ENCODE measurements at places on chromosomes 7 and 10.

- DNase-seq = peak; percentile 58
Measured at GRCh38 chr10:30534465-30535144, 94.9 kb downstream of the LYZL2 start.

GRCh38 chr10:78529262-78529661 is 495.6 kb downstream of the RPS24 start:
- DNase-seq = no peak

DNA sequence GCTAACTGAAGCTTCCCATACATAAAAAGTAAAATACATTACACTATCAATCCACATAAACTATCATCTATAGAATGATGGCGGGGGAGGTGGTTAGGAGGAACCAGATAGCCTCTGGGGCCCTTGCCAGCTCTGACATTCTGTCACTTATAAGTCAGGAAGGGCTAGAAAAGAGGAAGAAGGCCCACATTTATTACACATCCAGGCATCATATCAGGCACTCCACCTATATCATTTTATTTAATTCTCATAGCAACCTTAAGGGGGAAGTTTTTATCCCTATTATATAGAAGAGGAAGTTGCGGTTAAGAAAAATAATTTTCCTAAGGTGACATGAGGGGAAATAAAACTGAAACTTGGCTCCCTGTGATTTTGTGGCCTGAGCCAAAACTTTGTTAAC is 29.9 kb downstream of the HEPACAM2 start:
- no peak for DNase-seq

DNA sequence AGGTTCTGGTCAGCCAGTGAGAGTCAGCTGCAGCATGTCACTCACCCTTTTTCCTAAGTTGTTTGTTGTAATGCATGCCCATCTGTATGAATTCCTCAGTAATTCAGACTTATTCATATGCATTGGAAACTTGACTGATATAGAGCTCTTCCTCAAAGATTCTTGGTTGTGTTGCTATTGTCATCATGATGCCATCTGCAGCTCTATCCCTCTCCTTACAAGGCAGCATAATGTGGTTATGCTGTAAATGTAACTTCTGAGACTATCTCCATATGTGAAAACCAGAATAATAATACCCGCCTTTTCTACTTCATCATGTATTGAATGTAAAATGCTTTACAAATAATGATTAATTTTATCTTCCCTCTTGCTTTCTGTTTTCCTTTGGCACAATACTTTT is 252.6 kb upstream of the MTPN start:
- DNase-seq = no peak

DNA sequence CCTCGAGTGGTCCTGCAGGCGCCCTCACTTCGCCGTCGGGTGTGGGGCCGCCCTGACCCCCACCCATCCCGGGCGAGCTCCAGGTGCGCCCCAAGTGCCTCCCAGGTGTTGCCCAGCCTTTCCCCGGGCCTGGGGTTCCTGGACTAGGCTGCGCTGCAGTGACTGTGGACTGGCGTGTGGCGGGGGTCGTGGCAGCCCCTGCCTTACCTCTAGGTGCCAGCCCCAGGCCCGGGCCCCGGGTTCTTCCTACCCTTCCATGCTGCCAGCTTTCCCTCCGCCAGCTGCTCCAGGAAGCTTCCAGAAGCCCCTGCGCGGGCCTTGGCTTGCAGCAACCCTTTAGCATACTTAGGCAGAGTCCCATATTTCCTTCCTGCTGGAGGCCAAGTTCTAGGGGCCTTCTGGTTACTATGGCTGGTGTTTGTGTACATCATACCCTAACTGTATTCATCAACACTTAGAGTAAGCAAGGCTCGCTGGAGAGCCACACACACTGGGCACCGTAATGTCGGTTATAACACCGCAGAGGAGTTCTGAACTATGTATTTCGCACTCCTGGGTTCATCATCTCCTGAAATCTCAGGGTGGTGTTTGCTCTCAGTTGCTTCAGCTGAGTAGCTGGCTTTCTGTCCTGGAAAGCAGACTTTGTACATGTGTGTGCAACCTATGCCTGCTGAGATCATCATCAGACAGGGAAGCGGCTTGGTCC is 471 bp downstream of the MGMT start:
- DNase-seq = no peak

GRCh38 chr10:43922335-43923280 is 273.9 kb upstream of the ZNF32 start:
- DNase-seq = no peak

DNA sequence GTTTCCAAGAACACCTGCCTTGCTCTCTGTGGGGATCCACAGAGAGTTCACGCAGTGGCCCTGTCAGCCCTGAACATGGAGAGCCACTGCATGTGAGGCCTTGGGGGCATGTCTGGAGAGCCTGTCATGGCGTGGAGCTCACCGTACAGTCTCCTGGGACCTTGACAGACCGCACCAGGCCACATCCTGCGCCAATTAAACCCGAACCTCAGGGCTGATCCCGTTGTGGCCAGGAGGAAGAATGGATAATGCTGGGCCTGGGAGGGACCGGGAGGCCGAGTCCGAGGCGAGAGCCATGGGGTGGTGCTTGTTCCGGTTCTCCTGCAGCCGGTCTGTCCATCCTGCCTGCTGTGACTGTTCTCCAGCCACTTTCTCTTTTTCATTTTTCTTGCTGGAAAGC is 68.7 kb downstream of the DNAJB6 start:
- no peak for DNase-seq

GRCh38 chr7:155003376-155004214 is 671 bp upstream of the PAXIP1 start:
- DNase-seq = no peak

GRCh38 chr10:5467207-5467535 is 32.2 kb downstream of the CALML5 start:
- DNase-seq = no peak

DNA sequence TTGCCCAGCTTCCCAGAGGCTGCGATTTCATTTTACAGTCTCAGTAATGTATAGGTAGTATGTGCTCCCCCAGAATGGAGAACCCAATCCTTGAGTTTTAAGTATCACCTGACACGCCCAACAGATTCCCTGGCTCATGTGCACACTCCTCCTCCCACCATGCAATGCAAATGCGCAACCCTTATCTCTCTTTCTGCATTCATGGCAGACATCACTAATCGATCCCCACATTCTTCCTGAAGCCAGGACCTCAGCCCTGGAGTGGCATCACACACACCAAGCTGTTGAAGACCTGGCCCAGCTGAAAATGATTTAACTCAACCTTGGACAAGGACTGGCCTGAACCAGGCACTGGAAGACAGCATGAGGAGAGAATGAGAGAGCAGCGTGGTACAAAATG is 68.4 kb downstream of the ZRANB1 start:
- no peak for DNase-seq

DNA sequence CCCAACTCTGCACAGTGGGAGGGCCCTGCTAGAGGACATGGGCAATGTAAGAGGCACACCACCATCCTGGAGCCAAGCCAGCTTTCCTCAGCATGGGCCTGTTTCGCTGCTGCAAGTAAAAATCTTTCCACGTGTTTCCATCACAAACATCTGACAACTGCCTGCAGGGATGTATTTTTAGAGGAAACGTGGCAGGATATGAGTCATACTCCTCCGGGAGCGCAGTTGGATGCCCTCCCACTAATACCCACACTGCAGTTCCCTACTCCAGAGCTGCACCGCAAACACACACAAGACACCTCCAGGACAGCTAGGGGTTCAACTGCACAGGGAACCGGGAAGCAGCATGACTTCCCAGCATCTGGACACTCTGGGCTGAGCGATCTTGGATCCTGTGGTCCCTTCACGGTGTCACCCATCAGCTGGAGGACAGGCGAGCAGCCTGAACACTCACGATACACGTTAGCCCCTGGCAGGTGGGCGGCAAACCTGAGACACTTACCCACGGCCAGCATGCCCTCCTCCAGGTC is 26.1 kb downstream of the PLAC9 start:
- DNase-seq = no peak

DNA sequence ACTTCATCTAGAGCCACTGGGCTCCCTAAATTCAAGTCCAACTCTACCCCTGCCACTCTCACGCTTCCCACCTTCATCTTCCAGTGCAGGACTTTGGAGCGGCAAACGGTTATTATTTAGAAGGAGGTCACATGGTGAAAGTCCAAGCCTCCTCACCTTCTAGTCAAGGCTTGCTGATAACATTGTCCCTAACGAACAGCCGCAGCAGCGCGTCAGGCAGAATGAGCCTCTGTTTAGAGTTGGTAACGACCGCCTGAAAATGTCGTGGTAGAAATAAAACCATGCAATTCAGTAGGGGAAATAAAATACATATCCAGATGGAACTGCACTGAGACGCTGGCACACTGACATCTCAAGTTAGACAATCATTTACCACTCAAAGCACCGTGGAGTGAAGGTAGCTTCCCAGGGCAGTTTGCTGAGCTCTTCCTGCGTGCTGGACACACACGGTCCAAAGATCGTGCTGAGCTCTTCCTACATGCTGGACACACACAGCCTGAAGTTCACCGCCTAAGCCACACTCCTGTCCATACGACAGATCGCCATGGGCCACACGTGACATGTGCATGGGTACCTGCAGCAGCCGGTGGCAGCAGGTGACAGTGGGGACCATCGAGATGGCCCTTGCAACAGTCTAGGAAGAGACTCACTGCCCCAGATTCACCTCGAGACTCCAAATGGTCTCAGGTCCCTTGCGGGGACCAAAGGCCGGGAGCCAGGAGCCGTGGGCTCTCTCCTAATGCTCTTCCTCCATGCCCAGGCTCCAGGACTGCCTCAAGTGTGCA is 323.5 kb downstream of the PTPRN2 start:
- DNase-seq = no peak

- no peak for DNase-seq
Measured at GRCh38 chr10:116669832-116670644, 49.3 kb downstream of the PNLIPRP2 start.

DNA sequence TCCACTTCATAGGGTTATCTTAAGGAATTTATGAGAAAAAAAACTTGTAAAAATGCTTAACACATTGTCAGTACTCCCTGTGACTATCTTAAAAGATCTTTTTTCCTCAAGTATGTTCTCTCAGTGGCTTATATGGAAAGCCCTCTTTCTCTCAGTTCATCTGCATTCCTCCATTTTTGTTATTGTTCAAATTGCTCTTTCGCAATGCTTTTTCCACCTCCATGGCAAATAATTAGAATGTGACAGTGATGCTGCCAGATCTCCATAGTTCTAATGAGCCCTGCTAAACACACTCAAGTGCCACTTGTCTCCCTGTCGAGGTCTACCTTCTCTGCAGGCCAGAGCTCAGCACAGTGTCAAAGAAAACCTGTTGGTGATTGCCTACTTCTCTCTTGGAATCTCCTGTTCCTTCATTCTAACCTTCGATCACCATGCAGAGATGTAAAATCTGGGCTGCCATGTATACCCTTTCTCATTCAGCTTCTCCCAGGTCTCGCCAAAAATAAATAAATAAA is 37.2 kb upstream of the ABCB5 start:
- DNase-seq = no peak

DNA sequence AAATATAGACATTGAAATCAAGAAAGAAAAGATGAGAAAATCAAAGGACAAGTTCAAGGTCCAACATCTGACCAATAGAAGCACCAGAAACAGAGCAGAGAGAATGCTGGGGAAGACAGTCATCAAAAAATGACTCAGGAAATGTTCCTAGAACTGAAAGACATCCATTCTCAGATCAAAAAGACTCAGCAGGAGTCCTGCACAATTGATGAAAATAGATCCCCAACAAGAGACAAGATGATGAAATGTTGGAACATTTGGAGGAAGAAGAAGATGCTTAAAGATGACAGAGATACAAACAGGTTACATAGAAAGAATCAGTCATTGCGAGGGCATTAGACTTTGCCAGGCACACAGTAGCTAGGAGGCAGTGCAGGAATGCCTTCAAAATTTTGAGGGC is 30.0 kb upstream of the EIF5AL1 start:
- no peak for DNase-seq

- DNase-seq = no peak
Measured at GRCh38 chr7:54690050-54690443, 69.0 kb downstream of the SEC61G start.

DNA sequence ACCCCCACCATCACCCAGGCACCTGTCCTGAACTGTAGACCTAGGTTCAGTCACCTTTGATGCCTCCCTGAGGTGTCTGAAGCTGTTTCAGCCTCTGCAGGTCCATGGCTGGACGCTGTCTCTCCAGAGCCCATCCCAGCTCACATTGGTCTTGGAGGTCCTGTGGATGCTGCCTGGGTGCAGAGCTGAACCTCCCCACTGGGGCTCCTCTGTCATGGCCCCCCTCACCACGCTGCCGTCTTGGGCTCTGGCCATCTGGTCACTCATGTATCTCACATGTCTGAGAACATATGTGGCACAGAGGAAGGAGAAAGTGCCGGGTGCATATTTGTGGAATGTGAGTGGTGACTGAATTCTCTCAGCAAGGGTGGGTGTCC is 108.9 kb downstream of the NKX6-2 start:
- DNase-seq = no peak

DNA sequence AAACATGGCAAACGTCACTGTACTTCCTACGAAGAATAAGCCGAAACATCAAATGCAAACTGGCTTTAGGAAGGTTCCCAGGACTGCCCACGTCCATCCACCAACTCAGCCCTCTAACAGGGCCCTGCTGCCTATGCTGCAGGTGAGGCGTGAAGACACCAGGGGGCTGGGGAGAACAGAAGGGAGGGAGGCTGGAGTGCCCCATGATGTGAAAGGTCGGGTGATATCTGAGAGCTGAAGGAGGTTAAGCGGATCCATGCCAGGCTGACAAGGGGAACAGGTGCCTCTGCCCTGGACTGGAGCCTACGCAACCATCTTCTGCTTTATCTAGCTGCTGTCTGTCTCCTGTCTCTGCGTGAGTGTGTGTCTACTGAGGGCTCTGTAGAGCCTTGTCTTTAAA is 40.2 kb upstream of the ATP6V0A4 start:
- no peak for DNase-seq
